Hypothalamus (tissue), 51 donors: ENCODE measurements at places on chromosomes 11 and 22.

DNA sequence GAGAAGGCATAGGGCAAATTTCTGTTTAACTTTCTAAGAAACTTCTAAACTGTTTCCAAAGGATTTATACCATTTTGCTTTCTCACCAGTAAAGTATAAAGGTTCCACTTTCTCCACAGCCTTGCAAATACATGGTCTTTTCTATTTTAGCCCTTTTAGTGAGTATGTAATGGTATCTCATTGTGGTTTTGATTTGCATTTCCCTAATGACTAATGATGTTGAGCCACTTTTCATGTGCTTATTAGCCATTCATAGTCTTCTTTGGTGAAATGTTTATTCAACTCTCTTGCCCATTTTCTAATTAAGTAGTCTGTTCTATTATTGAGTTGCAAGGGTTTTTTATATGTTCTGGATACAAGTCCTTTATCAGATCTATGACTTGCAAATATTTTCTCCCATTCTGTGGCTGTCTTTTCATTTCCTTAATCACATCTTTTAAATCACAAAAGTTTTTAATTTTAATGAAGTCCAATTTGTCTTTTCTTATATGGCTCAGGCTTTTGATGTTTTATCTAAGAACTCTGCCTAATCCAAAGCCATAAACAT, 83.8 kb upstream of the KCNQ1OT1 start:
- DNase-seq: no peak

GRCh38 chr22:46652081-46652846, 32.1 kb downstream of the GRAMD4 start:
- no peak for DNase-seq

- DNase-seq: peak; percentile 13
Measured at GRCh38 chr11:6531267-6531752, 34.2 kb downstream of the DNHD1 start.

- no peak for DNase-seq
Measured at GRCh38 chr11:17434108-17434507, 42.5 kb downstream of the ABCC8 start.

DNA sequence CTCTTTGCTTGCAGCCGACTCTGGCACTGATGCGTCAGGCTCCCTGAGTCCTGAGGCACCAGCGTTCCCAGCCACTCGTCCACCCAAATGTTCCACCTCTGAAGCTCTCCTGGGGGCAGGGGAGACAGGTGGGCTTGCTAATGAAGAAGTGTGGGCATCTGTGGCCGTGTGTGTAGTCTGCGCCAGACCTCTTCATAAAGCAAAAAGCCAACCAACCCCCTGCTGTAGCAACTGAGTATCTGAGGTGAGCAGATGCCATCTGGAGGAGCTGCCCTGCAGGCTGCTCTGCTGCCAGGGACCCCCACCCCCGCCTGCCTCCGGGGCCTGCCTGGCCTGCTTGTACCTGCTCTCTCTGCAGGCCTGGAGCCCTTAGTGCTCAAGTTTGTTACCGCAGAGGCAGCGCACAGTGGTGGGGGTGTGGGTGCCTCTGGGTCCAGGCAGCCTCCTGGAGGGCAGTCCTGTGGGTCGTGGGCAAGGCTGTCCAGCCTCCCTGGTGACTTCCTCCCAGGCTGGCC, 272.5 kb downstream of the TBC1D22A start:
- no peak for DNase-seq

DNA sequence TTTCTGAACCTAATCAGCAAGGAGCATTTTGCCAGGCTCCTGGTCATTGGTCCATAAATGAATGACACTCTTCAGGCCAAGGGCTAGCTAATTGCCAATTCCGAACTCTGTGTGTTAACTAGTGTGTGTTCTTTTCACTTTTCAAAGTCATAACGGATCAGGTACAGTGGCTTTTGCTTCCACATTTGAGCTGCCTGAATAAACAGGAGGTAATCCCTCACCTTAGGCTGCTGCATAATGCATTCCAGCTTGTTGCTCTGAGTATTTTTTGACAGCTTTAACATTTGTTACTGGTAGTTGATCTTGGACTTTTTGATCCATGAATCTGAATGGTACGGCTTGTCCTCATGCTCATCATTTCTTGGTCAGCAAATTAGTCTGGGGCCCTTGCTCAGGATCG, 485.1 kb downstream of the CNTN5 start:
- no peak for DNase-seq

DNA sequence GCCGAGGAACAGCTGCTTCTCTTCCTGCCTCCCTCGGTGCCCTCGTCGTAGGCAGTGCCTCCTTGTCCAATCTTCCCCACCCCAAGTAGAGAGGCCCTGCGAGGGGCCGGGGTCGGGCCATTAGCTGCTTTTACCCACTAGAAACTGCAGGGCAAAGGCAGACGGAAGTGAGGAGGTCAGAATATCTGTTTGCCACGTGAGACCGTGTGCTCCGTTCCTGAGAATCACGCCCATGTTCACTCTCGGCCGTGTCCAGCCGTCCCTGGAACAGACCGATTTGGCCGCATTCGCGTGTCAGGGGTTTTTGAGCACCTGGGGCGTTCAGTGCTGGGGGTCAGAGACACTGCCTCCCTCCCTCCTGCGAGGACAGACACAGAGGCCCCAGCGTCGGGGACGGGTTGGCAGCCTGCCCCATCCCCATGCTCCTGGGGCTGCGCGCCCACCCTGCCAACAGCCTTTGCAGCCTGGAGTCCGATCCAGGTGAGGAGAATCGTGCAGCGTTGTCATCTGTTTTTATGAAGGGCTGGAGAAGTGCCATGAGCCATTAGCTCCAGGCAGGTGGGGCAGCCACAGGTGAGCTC, 982.2 kb downstream of the BRD1 start:
- no peak for DNase-seq

- DNase-seq: no peak
Measured at GRCh38 chr11:94526645-94527438, 14.6 kb downstream of the C11orf97 start.

GRCh38 chr11:30143098-30143705, 87.6 kb upstream of the FSHB start:
- no peak for DNase-seq

- DNase-seq: no peak
Measured at GRCh38 chr11:846496-847098, 3.9 kb downstream of the TSPAN4 start.

GRCh38 chr11:92140021-92140420, 84.6 kb upstream of the FAT3 start:
- no peak for DNase-seq

- no peak for DNase-seq
Measured at GRCh38 chr11:81655351-81655750, 1078.3 kb downstream of the FAM181B start.
